Foreskin melanocyte (primary cell): ENCODE measurements at places on chromosomes 5 and 9.

DNA sequence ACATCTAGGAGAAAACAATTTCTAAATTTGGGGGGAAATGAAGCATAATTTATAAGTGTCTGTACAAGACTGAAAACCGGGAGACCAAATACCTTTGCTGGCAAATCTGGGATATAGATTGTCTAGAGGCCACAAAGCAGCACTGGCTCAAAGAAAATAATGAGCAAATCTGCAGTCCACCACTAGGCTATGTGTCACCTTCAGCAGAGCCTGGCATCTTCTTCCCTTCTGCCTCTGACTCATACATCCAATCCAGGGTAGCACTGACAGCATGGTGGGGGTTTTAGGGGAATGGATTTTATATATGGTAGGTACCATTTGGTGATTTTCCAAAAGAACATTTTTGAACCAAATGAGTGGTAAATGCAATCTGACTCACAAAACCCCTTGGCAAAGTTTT, 12.8 kb downstream of the FAM81B start:
- DNase-seq: no peak

DNA sequence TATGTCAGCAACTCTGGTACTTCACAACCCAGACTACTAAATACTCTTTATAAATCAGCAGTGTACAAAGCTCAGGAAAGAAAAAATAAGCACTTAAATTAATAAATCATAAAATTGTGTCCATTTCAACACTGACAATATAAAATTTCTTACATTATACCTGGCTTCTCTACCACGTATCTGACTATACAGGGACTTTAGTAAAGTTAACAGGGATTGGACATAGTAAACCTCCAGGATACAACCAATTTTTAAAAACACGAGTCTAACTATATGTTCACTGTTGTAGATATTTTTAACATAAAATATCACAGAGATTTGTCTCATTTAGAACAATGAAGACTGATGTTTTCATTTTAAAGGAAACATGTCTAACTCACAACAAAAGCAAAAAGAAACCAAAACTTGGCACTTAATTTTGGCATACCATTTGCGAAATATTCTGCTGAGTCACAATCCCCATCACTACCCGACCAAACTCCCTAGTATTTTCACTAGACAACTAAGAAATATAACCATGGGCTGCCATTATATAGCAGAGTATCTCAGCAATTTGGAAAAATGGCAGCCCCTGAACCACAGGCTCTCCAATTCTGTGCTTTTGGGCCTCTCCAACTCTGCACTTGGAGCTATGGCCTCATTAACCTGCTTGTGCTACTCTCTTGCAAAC, 14.4 kb downstream of the FAM169A start:
- DNase-seq: no peak

GRCh38 chr5:172455511-172456061, 1.3 kb upstream of the SH3PXD2B start:
- DNase-seq: no peak

DNA sequence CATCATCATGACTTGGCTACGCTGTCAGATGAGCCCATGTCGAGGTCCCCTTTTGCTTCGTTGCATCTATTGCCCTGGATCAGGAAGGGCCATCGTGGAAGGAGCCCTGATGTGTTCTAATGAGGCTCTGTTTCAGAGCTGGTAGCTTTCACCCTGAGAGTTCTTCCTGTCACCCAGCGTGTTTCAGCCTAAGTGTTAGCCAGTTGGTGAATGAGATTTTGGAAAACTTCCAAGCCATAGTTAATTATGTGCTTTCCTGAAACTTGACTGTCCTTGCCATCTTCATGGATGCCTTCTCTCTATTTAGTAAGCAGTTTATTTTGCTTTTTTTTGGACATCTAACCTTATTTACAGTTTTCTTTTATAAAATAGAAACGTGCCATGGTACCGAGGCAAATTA, 1695.4 kb upstream of the WWC1 start:
- no peak for DNase-seq

GRCh38 chr9:36017278-36017677, 19.4 kb upstream of the RECK start:
- DNase-seq: no peak

DNA sequence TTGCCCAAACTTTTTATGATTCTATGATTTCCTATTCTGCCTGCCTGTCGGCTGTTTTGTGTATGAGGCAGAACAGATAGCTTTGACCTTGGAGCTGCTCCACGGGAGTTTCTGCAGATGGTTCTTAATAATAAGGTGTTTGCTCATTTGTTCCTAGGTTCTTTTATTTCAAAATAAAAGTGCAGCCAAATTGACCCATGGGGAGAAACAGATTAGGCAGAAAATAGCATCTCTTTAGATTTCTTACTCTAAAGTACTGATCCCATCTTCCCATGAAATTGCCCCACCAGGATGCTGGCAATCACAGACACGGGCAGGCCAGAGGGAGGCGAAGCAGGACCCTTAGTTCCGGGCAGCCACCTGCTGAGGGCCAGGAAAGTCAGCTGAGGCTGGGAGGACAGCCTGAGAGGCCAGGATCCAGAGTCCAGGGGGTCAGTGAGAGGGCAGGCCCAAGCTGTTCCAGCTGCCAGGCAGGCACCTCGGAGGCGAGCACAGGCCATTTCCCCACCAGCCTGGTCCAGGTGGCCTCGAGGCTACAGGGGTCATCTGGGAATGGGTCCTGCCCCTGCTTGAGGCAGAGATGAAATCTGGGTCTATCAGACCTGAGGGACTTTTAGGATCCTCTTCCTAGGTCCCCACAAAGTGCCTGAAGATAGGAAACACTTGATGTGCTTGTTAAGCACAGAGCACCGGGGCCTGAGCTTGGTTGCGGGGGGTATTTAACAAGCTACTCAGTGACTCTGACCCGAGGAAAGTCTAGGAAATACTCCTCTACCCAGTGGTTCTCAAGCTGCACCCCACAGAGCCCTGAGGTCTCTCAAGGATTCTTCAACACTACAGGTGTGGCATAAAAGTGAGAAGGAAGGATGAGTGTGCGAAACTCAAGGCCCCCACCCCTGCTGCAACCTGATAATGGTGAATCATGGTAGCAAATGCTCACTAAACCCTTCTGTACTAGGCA, 145.4 kb downstream of the CMYA5 start:
- DNase-seq: no peak
